ENCODE measurements at places on chromosomes 5 and 9.

GRCh38 chr5:134227259-134227658, 1.4 kb upstream of the PPP2CA start:
- no peak for DNase-seq

- no peak for DNase-seq
These were observed 21.5 kb upstream of the TRIM14 start for GRCh38 chr9:98140503-98140902.

DNA sequence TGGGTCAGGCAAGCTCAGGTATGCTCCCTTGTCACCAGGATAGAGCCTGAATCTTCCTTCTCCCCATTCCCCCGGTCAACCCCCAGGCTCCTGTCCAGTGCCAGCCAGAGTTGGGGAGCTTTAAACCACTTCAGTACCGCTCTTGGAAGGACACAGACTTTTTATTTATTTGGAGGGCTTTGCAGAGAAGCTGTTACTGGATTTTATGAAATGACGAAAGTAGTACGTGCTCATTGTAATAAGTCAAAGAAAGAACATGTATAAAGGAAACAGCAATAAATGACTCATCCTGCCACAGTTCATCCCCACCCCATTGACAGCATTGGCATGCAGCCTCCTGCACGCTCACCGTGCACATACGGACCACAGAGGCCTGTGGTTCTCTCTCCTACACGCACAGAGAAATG, 230.3 kb downstream of the AUH start:
- peak; percentile 44 for DNase-seq

- no peak for DNase-seq
These were observed 379.5 kb downstream of the CDH18 start for GRCh38 chr5:19608444-19609002.

- peak; percentile 62 for DNase-seq
These were observed 55.7 kb downstream of the TSSK1B start for GRCh38 chr5:113378959-113379541.

DNA sequence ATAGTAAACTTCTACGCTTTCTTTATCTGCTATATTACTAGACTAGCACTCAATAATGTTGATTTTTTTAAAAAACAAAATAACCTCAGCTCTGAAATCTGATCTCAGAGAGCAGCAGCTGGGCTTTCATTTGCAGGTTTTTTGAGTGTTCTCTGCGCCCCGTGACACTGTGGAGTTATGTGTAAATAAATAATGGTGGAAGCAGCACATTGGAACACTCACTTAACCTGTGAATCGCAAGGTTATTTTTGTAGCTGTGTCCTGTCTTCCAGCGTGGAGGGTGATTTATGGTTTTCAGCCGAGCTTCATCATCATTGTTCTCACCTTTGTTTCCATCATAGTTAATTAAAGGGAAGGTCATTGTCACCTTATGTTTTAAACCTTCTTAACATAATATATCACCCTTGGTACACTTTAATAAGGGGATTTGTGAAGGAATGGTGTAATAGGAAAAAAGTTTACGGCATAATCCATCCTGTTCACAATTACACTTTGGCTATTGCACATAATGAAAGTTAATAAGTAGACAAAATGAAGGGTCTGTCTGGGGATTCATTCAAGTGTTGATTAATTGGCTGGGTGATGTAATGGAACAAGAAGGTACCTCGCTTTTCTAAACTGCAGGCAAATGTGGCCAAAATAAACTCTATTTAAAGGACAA, 493.3 kb upstream of the ADAMTS16 start:
- DNase-seq = no peak

GRCh38 chr5:54221135-54221534, 89.2 kb downstream of the ARL15 start:
- no peak for DNase-seq

DNA sequence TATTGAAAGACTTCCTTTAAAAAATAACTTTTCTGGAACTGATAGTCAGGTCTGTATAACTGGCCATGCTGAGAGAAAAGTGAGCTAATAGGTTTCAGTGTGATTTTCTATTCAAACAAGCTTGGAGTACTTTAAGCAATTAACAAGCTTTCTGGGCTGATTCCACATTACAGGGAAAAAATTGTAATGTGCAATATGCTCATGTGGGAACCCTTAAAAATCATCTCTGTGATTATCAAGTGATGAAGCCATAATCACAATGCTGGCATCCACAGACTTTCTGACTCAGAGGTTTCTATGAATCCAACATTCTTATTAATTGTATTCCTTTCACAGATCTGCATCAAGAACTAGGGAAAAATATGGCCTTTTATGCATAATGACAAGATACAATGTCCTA, 212.2 kb upstream of the ACO1 start:
- no peak for DNase-seq

DNA sequence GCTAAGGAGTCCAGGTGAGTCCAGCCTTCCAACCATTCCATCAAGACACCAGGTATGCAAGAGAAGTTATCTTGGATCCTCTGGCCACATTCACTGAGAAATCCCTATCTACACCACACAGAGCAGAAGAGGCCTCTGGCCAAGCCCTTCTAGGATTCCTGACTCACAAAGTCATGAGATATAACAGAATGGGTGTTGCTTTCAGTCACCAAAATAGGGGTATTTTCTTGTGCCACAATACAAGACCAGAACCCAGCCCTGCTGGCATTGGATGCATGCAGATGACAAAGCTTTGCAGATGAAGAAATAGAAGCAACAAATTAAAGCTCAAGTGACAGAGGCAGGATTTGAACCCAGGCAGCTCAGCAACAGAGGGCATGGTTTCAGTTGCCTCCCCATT, 73.5 kb downstream of the PTPN3 start:
- no peak for DNase-seq

DNA sequence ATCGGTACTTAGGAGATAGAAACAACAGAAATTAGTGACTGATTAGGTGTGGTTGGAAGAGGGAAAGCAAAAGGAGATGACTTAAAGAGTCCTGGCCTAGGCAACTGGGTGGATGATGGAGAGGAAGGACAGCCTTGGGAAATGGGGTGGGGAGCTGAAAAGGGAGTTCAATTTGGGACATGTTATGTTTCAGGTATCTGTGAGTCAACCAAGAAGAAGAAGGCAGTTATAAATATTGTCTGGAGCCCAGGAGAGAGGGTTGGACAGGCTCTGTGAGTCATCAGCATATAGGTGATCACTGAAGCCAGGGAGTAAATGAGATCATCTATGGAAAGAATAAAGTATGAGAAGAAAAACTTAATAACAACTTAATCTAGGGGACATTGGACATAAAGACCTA, 357.7 kb downstream of the NPR3 start:
- no peak for DNase-seq

GRCh38 chr9:98375138-98375726, 119.8 kb upstream of the TBC1D2 start:
- no peak for DNase-seq

DNA sequence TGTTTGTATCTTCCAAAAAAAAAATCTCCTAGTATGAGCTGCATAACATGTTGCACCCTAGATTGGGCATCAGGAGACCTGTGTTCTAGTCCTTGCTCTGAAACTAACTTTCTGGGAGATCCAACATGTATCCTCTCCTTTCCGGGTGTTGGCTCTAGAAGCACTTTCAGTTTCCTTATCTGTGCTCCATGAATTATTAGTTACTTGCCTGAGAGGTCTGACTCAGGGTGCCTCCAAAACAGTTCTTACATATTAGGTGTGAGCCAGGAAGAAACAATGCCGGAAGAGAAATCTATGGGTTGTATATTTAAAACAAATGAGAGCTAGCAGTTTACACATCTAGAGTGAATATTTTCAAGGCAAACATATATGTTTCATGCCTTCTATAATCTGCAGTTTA, 36.7 kb upstream of the SLC36A2 start:
- DNase-seq = no peak

GRCh38 chr5:176817841-176818377, 7.5 kb downstream of the UNC5A start:
- DNase-seq = no peak

- no peak for DNase-seq
These were observed 131.3 kb downstream of the ZDHHC21 start for GRCh38 chr9:14561929-14562405.

GRCh38 chr5:180201051-180201987, 7.7 kb downstream of the RASGEF1C start:
- DNase-seq = no peak

GRCh38 chr5:73373814-73374510, 74.6 kb downstream of the FOXD1 start:
- no peak for DNase-seq
